ENCODE measurements at places on chromosomes 6 and 20. TPM values are rescaled to one million over a fixed set of nuclear protein-coding genes. Genes with fewer than 3 reads are reported as not detected.

The FHL5 gene
- not detected for total RNA-seq

The CD24 gene
- total RNA-seq: not detected

The NKAIN2 gene
- not detected for total RNA-seq

The ELOVL2 gene
- total RNA-seq: 0.39 TPM

The VSX1 gene
- not detected for total RNA-seq

The NRM gene
- 9.0 TPM for total RNA-seq

The POU5F1 gene
- 0.59 TPM for total RNA-seq

The OPRL1 gene
- 0.37 TPM for total RNA-seq

The TSBP1 gene
- total RNA-seq: not detected

The RNF182 gene
- total RNA-seq: 5.5 TPM

The HLA-DRA gene
- total RNA-seq: 0.73 TPM

The UFL1 gene
- 23.5 TPM for total RNA-seq

The PLAGL2 gene
- total RNA-seq: 2.2 TPM

All from subcutaneous preadipocyte (primary cell).